Mesothelial cell of epicardium (in vitro differentiated cells): ENCODE measurements at places on chromosomes 6 and 20. TPM values are rescaled to one million over a fixed set of nuclear protein-coding genes. Genes with fewer than 3 reads are reported as not detected.

Gene TAF4
- total RNA-seq: 27.5 to 28.8 TPM (median 28.1 TPM) in 3 replicates

Gene MOCS1
- 3.3 to 4.1 TPM (median 3.8 TPM) in 3 replicates for total RNA-seq

Gene HLA-DRA
- total RNA-seq: not detected in 3 replicates

Gene CPNE5
- 0.51 to 1.7 TPM (median 1.2 TPM) in 3 replicates for total RNA-seq

Gene NR2E1
- not detected in 3 replicates for total RNA-seq

DNA sequence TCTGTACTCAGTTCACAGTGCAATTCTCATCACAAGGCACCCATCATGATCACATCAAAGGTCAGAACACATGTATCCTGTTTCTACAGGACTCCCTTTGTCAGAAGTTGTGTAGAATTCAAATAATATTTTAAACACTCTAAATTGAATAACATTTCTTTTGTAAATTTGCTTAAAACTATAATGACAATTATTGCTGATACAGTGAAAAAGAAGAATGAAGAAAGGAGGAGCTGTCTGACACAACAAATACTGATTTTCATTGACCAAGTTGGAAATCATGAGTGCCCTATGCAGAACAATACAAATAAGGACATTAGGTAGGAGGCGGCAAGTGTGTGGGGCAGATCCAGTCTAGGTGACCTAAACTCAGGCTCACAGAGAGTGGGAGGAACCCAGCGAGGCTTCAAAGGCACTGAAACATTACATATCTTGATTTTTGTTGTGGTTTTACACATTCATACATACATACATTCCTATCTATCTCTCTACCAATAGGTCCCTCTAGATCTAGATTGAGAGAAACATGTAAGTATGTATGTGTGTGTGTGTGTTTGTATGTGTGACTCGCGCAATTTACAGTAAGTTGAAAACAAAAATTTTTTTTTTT is 79.2 kb upstream of the SLC2A12 start:
- no peaks in the 10 kb centered on the region for H3K36me3 ChIP-seq
- no peaks in the 10 kb centered on the region for H3K27me3 ChIP-seq
- peaks cover 6% of the 10 kb centered on the region for H3K4me1 ChIP-seq
- no peak for DNase-seq

Gene NRN1
- not detected in 3 replicates for total RNA-seq

GRCh38 chr20:34979366-34980153 is 23.9 kb downstream of the MYH7B start:
- DNase-seq: no peak
- no peaks in the 10 kb centered on the region for H3K36me3 ChIP-seq

GRCh38 chr6:75504465-75505222 is 11.0 kb upstream of the FILIP1 start:
- no peak overlapping the region for H3K4me3 ChIP-seq
- H3K27me3 ChIP-seq: no peaks in the 10 kb centered on the region
- peak overlapping the region; percentile 68 for H3K27ac ChIP-seq
- DNase-seq: no peak

DNA sequence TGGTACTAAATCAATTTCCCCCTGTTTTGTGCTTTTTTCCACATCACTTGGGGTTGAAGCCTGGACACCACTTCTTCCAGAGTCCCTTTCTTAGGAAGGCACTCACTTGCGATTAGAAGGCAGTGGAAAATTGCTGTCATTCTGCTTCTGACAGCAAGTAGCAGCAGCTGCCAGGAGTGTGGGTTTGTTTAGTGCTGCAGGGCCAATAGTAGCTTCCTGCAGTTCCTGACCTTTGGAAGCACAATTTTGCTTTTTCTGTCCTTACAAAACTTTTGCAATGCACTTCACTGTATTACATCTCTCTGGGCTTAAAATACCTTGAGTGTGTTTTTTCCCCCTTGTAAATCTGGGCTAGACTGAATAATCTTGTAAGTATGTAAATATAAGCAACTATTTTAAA is 12.5 kb upstream of the HLA-DRA start:
- peaks cover 11% of the 10 kb centered on the region for H3K27me3 ChIP-seq
- no peaks in the 10 kb centered on the region for H3K36me3 ChIP-seq
- no peak overlapping the region for H3K4me3 ChIP-seq
- DNase-seq: no peak
- H3K27ac ChIP-seq: no peak overlapping the region
- no peaks in the 10 kb centered on the region for H3K4me1 ChIP-seq

DNA sequence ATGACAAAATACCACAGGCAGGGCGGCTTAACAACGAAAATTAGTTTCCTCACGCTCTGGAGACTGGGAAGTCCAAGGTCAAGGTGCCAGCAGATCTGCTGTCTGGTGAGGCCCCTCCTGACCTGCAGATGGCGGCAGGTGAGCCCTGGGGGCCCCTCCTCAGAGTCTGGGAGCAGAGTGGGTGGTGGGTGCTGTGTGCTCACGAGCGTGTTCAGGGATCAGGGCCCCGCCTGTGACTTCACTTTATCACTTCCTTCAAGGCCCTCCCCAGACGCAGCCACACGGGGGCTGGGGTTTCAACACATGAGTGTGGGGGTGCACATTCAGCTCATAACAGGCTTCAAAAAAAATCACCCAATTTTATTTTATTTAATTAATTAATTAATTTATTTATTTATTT is 39.3 kb downstream of the SLC2A4RG start:
- H3K36me3 ChIP-seq: peaks cover 20% of the 10 kb centered on the region
- no peak overlapping the region for H3K4me3 ChIP-seq
- peaks cover 10% of the 10 kb centered on the region for H3K4me1 ChIP-seq
- H3K27me3 ChIP-seq: no peaks in the 10 kb centered on the region
- no peak for DNase-seq

Gene RAET1E
- total RNA-seq: not detected in 3 replicates

DNA sequence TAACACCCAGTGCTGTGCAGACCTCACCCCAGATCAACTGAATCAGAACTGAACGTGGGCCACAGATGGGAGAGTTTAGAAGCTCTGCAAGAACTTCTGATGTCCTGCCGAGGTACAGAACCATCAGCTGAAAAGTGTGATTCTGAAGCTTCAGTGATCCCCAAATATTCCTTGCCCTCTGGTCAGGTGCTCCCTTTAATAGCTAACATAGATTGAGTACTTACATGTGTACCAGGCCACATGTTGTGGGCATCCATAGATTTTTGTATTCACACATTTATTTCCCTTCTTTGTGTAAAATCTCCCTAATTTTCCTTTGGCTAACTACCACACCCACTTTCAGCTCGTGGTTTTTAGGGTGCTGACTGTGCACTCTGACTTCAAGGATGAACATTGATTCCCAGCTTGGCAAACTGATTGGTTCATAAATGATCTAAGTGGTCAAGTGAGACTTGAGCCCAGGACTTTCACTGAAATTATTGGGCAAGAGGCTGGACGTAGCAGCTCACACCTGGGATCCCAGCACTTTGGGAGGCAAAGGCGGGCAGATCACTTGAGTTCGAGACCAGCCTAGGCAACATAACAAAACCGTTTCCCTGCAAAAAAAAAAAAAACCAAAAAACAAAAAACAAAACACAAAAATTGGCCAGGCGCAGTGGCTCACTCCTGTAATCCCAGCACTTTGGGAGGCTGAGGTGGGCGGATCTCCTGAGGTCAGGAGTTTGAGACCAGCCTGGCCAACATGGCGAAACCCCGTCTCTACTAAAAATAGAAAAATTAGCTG is 162.2 kb downstream of the BCAS1 start:
- H3K27me3 ChIP-seq: no peaks in the 10 kb centered on the region
- no peak overlapping the region for H3K4me3 ChIP-seq
- no peak overlapping the region for H3K27ac ChIP-seq
- no peaks in the 10 kb centered on the region for H3K36me3 ChIP-seq
- H3K4me1 ChIP-seq: no peaks in the 10 kb centered on the region

GRCh38 chr6:51495610-51496396 is 591.6 kb downstream of the PKHD1 start:
- H3K27ac ChIP-seq: peak overlapping the region; percentile 74
- H3K27me3 ChIP-seq: no peaks in the 10 kb centered on the region
- no peak for DNase-seq
- peaks cover 18% of the 10 kb centered on the region for H3K4me1 ChIP-seq
- H3K4me3 ChIP-seq: no peak overlapping the region

- H3K4me3 ChIP-seq: no peak overlapping the region
- no peaks in the 10 kb centered on the region for H3K36me3 ChIP-seq
- H3K4me1 ChIP-seq: no peaks in the 10 kb centered on the region
- H3K27ac ChIP-seq: no peak overlapping the region
Measured at GRCh38 chr6:162099685-162100084, 627.9 kb downstream of the PRKN start.

Gene LTV1
- 26.1 to 30.1 TPM (median 28.3 TPM) in 3 replicates for total RNA-seq

DNA sequence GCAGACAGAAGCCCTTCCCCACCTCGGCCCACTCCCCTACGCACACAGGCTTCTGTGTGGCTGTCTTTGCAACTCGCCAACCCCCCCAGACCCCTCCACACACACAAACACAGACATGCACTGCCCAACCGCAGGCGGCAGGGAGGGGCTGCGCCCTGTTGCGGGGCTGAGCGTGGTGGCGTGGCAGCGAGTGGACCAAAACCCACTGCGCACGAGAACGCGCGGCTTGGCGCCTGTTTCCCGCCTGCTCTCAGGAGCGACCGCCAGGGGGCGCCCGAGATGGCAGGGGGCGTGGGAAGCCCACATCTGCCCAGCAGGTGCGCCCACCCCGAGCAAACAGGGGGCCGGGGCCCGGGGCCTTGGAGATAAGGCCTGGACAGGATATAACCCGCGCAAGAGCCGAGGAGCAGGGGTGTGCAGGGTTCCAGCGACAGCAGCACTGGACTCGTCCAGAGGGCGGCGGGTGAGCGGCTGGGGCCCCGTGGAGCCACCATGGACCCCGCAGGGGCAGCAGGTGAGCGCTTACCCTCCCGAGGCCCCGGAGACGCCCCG is at the start of gene RBPJL:
RBPJL (plus strand) TSS at position 410 of the 552 bp plus-strand sequence; CDS start at position 493, 83 bp downstream.
- no peak within 1 kb of the TSS for H3K27ac ChIP-seq
- DNase-seq: no peak
- no peaks in the 10 kb centered on the region for H3K36me3 ChIP-seq

DNA sequence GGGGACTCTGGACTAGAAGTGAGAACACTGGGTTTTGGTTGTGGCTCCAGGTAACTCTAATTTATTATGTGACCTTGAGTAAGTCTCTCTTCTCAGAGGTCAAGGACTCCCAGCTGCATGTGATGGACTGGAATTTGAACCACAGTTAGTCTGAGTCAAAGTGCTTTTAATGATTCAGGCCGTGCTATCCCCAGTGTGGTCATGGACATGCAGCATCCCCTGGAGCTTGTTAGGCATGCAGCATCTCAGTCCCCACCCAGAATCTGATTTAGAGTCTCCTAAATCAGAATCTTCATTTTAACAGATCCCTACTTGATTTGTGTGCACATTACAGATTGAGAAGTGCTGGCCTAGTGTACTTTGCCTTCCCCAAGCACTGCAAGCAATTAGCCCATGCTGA is 74.2 kb downstream of the TOX2 start:
- no peak for DNase-seq
- H3K27ac ChIP-seq: no peak overlapping the region
- H3K4me3 ChIP-seq: no peak overlapping the region

DNA sequence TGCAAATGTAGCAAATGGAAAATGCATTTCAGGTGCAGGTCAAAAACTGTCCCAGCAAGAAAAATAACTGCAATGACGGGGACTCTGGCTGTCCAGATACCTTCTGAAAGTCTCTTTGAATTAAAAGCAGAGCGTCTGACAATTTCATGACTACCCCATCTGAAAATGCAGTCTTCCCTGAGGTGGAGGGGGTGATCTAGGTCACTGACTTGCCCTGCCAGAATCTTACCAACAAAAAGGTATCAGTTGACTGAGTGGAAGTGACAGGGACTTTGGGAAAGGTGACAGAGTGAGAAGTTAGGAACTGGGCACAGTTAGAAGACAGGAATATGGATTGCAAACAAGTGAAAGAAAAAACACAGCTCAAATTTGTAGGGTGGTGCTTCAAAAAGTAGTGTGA is 402.2 kb downstream of the DHX35 start:
- H3K36me3 ChIP-seq: no peaks in the 10 kb centered on the region
- DNase-seq: no peak
- H3K27ac ChIP-seq: no peak overlapping the region
- H3K27me3 ChIP-seq: peaks cover 1% of the 10 kb centered on the region
- no peak overlapping the region for H3K4me3 ChIP-seq
- no peaks in the 10 kb centered on the region for H3K4me1 ChIP-seq

DNA sequence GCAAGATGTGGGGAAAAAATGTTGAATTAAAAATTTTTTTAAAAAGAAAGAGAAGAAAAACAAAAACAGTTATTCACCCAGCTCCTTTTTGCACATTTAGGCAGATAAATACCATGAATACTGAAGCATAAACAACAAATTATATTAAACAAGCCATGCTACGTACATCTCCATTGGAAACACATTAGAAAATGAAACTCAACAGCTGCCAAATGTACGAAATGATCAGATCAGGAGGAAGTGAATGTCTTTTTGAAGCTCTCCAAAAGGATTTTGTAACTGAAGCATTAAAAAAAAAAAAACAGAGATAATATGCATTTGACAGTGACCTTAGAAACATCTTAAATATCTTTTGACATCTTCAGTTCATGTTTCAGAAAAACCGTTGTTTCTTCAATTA is 56.7 kb downstream of the CD83 start:
- DNase-seq: no peak
- no peak overlapping the region for H3K27ac ChIP-seq
- H3K36me3 ChIP-seq: peaks cover 4% of the 10 kb centered on the region
- peaks cover 16% of the 10 kb centered on the region for H3K27me3 ChIP-seq
- H3K4me3 ChIP-seq: no peak overlapping the region

Gene PHF1
- 61.0 to 63.6 TPM (median 63.0 TPM) in 3 replicates for total RNA-seq

Gene MYH7B
- total RNA-seq: 0.73 to 1.8 TPM (median 1.3 TPM) in 3 replicates

DNA sequence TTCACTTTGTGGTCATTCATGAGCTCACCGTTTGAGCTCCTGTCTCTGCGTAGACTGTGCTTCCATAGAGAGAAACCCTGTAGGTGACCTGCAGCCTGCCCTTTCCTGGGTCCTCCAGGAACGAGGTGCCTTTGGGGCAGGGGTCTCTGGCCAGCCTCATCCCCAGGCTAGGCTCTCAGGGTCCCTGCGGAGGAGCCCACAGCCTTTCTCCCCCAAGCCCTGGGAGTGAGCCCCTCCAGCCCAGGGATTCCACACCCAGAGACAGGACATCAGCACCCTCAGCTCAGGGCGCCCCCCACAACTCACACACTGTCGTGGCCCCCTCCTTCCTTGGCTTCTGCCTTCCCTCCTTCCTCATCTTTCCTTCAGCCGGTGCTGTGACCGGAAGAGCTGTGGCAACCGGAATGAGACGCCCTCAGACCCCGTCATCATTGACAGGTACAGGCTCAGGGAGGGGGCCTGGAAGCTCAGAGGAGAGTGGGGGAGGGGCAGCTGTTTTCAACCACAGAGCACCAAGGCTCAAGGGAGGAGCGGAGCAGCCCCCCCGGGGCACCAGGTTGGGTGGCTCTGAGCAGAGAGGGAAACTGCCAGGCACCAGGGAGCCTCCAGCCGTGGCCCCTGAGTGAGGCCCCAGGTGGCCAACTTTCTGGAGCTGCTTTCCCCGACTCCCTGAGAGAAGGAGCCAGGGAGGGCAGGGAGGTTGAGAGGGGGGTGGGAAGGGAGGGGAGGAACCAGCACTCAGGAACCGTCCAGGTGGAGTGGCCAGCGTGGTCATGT is 16.8 kb downstream of the EBF4 start:
- H3K4me1 ChIP-seq: no peaks in the 10 kb centered on the region
- no peaks in the 10 kb centered on the region for H3K36me3 ChIP-seq
- H3K27ac ChIP-seq: no peak overlapping the region
- peaks cover 30% of the 10 kb centered on the region for H3K27me3 ChIP-seq
- no peak for DNase-seq

Gene ANKRD66
- total RNA-seq: not detected in 3 replicates

GRCh38 chr20:24950836-24951525 is 1.9 kb downstream of the CST7 start:
- H3K4me1 ChIP-seq: no peaks in the 10 kb centered on the region
- H3K36me3 ChIP-seq: no peaks in the 10 kb centered on the region
- H3K27ac ChIP-seq: no peak overlapping the region
- H3K27me3 ChIP-seq: peaks cover 7% of the 10 kb centered on the region

GRCh38 chr6:162181111-162181510 is 546.5 kb downstream of the PRKN start:
- no peak for DNase-seq
- H3K27me3 ChIP-seq: peaks cover 6% of the 10 kb centered on the region
- no peak overlapping the region for H3K27ac ChIP-seq

Gene CDSN
- not detected in 3 replicates for total RNA-seq
